ENCODE measurements at places on chromosomes 5 and 9.

- DNase-seq, result no peak
Measured at GRCh38 chr5:127402361-127402760, 111.8 kb downstream of the MEGF10 start.

DNA sequence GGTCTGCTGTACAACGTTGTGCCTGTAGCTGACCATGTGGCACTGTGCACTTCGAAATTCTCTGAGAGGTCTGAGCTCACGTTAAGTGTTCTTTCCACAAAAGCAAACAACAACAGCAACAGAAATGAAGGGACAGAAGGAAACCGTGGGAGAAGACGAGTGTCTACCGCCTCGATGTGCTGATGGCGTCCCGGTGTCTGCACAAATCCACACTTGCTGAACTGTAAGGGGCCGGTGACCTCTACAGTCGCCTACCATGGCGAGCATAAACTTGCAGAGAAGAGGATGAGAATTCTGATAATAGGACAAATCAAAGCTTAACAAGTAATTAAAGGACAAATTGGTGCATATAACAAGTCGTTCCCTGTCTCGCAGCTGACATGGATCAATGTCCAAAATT, 114.0 kb downstream of the ADAMTS2 start:
- DNase-seq, result no peak

- no peak for DNase-seq
Measured at GRCh38 chr5:142977363-142978051, 207.3 kb downstream of the ARHGAP26 start.

GRCh38 chr5:56638061-56638621, 177.2 kb upstream of the MAP3K1 start:
- DNase-seq, result no peak

DNA sequence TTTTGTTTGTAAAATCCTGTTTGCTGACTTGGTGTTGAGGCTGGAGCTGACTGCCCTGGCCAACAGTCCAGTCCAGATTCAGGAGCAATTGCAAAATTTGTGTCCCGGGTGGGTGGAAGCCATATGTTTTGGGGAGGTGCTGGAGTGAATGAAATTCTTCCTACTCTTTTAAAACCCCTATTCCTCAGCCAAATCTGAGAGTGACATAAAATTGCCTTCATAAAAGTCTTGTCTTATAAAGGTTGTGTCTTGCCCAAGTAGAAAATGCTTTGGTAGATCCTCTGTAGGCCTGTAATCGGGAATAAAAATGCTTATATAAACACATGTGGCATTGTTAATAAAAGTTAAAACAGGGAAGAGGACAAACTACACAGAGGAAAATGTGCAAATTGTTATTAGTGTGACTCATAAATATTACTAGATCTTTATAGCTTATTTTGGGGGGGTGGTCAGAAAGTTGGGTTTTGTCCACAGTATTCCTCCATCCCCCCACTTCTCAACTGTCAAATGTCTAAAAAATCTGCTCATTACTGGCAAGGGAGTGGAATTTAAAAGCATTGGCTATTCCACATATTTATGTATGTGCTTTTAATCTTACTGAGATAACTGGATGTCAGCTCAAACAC, 45.6 kb downstream of the NNT start:
- no peak for DNase-seq

DNA sequence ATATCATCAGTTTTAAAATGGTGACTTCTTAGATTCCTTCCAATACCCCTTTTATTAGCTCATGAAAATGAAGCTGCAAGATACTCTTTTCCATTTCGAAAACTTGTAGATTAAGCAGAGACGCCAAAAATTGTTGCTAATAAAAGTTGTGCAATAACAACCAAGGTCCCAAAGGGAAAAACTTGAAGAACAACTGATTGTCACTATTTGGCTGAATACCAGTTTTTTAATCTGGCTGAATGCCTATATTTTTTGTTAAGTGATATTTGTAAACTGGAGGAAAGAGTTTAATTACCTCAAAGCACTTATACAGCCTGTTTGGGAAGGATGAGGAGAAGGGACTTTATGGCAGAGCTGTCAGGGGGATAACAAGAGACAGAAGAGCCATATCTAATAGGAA, 14.6 kb downstream of the C5orf58 start:
- no peak for DNase-seq

- no peak for DNase-seq
Measured at GRCh38 chr5:164422400-164422799, 917.0 kb downstream of the MAT2B start.

DNA sequence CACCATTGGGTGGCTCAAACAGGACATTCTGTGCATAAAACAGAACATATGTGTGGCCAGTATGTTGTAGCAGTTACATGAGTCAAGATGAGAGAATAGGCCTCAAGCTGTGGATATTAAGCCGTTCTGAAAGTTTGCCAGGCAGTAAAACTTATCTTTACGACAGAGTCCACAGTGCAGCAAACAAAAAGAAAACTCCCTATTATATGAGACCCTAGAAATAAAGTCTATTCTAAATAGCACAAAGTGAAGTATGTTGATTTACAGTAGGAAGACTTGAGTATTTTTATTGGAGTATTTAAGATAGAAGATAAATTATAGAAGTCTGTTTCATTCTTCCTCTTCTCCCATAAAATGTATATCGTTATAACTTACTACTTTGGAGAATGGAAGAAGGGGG, 271.5 kb downstream of the ADGRV1 start:
- no peak for DNase-seq

DNA sequence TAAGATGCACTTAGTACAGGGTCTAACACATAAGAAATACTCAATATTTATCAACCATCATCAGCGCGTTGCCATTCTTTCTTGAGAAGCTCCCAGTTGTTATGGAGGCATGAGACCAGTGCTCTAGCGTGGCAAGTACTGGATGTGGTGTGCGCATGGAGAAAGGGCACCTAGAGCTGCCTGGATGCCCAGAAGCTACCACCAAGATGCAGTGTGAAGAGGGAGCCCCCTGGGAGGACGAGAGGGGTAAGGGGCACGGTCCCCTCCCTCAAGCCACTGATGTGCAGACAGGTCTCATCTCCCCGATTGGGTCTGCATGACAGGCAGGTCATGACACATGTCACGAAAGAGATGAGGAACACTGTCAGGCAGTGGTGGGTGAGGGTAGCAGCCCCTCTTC, 127.7 kb upstream of the CXCL14 start:
- no peak for DNase-seq

GRCh38 chr5:19927919-19928318, 60.1 kb downstream of the CDH18 start:
- DNase-seq, result no peak

- no peak for DNase-seq
Measured at GRCh38 chr5:132056610-132057497, 3.6 kb upstream of the IL3 start.

DNA sequence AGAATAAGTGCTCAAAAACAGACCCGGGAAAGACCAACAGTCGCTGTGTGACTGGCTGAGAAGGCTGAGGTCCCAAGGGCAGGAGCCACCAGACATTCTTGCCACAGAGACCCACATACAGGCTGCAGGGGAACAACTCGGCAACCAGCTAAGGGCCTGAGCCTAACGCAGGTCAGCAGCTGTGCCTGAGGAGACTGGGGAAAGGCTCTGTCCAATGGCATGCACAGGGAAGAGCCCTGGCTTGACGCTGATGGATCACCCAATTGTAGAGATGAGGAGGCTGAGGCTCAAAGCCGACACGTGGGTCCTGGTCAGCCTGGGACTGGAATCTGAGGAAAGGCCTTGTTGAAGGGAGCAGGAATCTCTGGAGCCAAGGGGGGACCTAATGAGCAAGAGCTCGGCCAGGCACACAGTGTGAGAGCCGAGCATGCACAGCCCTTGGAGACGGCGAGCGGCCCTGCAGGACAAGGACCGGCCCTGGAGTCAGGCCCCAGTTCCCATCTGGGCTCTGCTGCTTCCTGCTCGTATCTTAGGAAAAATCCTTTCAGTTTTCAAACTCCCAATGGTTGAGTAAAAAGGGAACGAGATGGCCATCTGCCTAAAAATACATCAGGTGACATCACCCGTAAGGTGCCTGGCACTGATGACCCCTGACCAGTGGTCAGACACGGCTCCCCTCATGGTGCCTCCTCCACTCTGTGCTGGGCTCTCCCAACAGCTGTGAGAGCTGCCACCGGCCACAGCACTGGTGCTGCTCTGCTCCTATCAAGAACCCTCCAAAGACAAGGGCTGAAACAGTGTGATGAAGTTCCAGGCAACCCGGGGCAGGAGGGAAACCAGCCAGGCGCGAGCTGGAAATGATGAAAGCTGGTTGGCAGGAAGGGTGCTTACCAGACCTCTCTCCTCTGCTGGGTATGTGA, 16.4 kb downstream of the LMAN2 start:
- DNase-seq, result no peak

GRCh38 chr5:173498739-173499470, 117.5 kb downstream of the BOD1 start:
- DNase-seq, result no peak

DNA sequence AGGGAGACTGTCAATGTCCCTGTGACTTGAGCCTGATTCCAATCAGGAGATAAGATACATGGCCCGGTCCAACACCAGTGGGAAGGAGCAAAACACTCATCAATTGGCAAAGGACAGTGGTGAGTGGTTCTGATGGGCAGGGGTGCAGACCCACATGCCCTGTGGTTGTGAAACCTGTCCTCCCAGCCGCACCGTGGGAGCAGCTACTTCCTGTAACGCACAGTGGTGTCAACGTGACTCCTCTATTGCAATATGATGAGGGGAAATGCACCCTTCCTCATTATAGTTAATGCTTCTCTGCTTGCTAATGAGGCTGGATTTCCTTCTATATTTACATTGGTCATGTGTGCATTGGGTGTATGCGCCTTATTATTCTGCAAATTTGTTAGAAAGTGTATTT, 223.0 kb downstream of the IRX1 start:
- DNase-seq, result no peak

DNA sequence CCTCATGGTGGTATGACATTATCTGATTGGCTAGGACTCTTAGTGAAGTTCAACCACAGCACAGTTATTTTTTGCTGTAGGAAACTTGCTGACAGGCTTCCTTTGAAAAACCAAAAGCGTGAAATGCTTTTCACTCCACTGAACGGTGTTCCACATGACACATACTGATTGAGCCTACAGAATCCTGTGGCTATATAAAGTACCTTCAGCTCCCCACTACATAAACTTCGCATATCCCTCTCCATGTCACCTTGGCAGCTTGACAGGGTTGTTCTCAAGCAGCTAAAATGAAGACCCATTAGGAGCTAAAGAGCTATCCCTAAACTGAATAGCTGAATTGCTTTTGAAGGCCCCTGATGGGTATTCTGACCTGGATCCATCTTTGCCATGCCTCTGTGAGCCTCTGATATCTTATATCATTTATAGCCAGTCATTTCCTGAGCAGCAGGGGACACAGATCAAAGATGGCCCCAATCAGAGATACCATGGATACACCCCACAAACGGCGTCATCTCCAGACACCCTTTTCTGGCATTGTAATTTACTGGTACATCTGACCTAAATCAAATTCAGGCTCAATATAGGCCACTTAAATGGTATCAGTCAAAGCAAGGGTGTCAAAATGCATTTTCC, 91.5 kb downstream of the APBA1 start:
- DNase-seq, result no peak

DNA sequence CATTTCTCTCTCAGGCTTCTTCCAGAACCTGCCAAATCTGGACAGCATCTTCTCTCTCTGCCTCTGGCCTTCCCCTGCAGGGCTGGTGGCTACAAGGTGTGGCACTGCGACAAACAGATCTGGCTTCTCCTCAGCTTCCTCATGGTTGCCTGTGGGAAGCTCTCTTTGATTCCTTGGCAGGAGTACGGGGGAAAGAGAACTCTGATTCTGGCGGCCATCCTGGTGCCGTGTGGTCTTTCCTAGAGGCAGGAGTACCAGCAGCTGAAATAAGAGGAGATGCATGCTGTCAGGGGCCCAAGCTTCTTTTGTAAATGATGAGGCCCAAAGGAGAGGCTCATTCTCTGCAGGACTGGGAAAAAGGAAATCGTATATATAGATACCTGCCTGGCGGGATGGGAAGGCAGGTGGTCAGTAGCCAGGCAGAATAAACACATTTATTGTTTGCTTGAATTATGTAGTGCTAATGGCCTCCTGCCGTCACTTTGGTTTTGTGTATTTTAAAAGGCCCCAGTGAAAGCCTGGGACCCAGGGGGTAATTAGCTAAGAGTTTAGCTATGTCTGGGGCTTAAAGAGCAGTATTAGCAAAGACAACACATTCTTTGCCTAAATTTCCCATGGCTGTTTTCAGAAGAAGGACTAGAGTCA, at the start of gene CER1:
Gene CER1 (minus strand): TSS at position 343 of the 645 bp plus-strand sequence. CDS start 61 bp downstream, at position 282.
- DNase-seq, result no peak

- DNase-seq, result no peak
Measured at GRCh38 chr5:4198461-4198860, 602.8 kb downstream of the IRX1 start.

DNA sequence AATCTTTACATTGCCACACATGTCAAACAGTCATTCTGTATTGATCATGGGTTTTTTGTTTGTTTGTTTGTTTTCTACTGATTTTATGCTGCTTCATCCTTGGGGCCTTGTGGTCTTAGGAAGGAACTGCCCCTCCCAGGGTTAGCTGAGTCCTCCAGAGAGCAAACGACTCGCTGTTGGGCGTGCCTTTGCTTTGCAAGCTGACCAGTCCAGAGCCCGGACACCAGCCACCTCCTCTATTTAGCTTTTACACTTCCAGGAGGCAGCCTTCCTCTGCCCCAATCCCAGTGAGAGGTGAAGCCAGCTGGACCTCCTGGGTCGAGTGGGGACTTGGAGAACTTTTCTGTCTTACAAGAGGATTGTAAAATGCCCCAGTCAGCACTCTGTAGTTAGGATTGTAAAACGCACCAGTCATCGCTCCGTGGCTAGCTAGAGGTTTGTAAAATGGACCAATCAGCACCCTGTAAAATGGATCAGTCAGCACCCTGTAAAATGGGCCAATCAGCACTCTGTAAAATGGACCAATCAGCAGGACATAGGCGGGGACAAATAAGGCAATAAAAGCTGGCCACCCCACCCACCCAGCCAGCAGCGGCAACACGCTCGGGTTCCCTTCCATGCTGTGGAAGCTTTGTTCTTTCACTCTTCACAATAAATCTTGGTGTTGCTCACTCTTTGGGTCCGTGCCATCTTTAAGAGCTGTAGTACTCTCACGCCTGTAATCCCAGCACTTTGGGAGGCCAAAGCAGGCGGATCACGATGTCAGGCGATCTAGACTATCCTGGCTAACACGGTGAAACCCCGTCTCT, 154.4 kb downstream of the ERCC6L2 start:
- DNase-seq, result no peak

DNA sequence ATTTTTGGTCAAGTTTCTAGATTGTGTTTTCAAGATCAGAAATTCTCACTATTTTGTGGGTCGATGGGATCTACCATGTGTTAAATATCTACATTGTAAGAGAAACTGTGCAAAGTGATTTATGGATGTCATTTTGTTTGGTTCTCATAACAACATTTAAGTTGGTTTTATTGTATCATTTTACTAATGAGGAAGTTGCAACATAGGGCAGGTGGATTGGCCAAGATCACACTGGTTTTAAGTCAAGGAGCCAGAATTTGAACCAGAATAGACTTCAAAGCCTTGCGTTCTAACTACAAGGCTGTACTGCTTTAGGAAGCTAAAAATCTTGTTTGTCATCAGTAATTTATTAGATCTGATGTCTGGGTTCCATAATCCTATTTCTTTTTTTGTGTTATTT, 23.4 kb downstream of the SH3TC2 start:
- DNase-seq, result no peak

GRCh38 chr5:145375521-145375920, 459.6 kb downstream of the PRELID2 start:
- DNase-seq, result no peak

GRCh38 chr5:59789894-59790293, 103.6 kb downstream of the PDE4D start:
- DNase-seq, result no peak

GRCh38 chr5:171342362-171343111, 33.5 kb downstream of the TLX3 start:
- no peak for DNase-seq
